GM23248 (cell line): ENCODE measurements at places on chromosomes 2 and 18. TPM values are rescaled to one million over a fixed set of nuclear protein-coding genes. Genes with fewer than 3 reads are reported as not detected.
A peak's percentile ranks its signal among the peaks of the same experiment; 100 is the strongest.

GRCh38 chr2:126748929-126749518 is 93.1 kb downstream of the GYPC start:
- no peak overlapping the region for H3K4me3 ChIP-seq
- H3K36me3 ChIP-seq = no peaks in the 10 kb centered on the region

DNA sequence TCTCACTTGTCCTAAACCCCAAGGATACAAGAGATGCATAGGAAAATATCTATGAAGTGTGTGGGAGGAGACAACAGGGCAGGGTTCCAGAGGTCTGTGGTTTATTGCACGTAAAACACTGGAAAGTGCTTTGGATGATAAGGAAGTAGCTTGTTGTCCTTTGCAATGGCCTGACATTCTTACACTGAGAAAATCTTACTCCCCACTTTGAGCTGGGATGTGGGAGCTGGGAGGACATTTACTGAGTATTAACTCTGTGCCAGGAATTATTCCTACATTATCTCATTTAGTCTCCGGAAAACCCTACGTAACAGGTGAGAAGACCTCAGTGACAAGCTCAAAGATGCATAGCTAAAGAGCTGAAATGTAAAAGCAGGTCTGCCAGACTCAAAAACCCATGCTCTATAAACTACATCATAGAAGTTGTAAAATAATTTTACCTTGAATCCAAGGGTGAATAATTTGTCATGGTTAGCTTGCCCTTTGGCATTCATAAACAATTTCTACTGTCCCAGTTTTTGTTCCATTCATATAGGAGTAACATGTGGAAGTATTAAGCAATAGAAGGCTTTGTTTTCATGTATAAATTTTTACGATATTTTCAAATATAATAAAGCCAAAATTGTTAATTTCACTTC is 9.2 kb upstream of the GALNT3 start:
- H3K27ac ChIP-seq = no peak overlapping the region
- no peaks in the 10 kb centered on the region for H3K27me3 ChIP-seq
- no peak overlapping the region for H3K4me3 ChIP-seq
- DNase-seq = peak; percentile 48
- H3K4me1 ChIP-seq = peaks cover 7% of the 10 kb centered on the region; the same call in 1 of the 2 replicates

DNA sequence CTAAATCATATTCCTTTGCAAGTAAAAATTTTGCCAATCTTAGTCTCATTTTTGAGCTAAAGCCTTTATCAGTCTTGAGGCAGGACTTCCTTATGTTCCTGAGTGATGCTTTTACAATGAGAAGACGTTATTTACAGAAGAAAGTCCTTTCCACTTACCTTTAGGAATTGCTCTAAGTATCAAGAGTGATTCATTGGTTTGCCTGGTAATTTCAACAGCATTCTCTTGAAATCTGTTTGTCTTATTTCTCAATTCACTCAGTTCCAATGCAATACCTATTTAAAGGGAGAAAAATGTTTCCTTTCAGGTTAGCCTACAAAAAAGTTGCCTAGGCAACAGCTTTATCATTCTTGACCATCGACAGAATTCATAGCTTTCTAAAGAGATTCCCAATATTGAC is 137.2 kb downstream of the LAMA1 start:
- peak; percentile 5 for DNase-seq
- no peaks in the 10 kb centered on the region for H3K27me3 ChIP-seq
- 0 out of 2 replicates have a peak, but pooled peaks cover 4% of the 10 kb centered on the region for H3K36me3 ChIP-seq
- H3K4me1 ChIP-seq = no peaks in the 10 kb centered on the region

DNA sequence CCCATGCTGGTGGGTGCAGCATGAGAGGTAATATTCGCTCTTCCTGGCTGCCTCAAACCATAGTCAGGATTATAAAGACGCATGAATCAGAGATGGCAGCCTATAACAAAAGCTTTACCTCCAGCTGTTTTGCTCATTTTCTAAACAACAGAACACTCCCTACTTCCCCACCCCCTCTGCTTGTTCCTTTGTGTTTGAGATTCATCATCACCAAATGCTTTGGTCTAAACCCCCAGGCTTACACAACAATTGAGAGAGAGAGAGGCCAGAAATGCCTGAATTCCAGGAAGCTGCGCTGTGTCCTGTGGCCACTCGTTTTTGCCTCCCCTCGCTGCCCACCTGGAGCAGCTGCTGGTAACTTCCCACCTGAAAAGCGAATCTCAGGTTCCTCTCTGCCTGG is 78.8 kb upstream of the CAPN13 start:
- no peaks in the 10 kb centered on the region for H3K36me3 ChIP-seq
- no peak overlapping the region for H3K27ac ChIP-seq
- no peaks in the 10 kb centered on the region for H3K27me3 ChIP-seq

- H3K4me1 ChIP-seq = peaks cover under 1% of the 10 kb centered on the region; the same call in 1 of the 2 replicates
- H3K36me3 ChIP-seq = no peaks in the 10 kb centered on the region
- H3K27ac ChIP-seq = no peak overlapping the region
- H3K4me3 ChIP-seq = no peak overlapping the region
- no peaks in the 10 kb centered on the region for H3K27me3 ChIP-seq
Measured at GRCh38 chr2:39625927-39626270, 39.8 kb upstream of the TMEM178A start.

Gene MDH1B
- 0.70 and 0.80 TPM in 2 replicates for polyA plus RNA-seq

Gene FTCDNL1
- 1.6 and 1.9 TPM in 2 replicates for polyA plus RNA-seq

Gene LCT
- not detected in 2 replicates for polyA plus RNA-seq

Gene NEB
- polyA plus RNA-seq = 0.11 and 0.22 TPM in 2 replicates
